Stimulated activated CD8-positive, alpha-beta memory T cell treated with anti-CD3 and anti-CD28 coated beads, Interleukin-15, amount 100 ng/mL, for 1 hour (primary cell): ENCODE measurements at places on chromosomes 7 and 10.

DNA sequence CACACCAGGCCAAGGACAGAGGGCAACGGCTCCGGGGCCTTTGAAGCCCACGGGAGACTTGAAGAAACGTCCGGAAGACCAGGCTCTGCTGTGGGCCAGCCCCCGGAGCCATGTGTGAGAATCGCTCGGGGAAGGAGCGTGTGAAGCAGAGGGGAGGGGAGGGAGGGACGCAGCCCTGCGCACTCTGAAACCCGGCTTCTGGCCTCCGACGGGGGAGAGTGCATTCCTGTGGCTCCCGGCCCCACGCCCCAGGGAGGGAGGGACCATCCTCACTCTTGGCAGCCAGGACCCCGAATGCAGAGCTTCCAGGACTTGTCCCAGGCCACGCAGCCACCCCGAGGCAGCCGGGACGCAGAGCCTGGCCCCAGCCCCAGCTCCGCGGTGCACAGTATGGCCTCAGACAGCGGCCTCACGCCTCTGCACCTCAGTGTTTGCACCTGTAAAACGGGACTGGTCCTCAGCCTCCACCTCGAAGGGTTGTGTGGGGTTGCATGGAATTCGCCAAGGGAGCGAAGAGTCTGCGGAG lies 67.4 kb downstream of the PDGFA start:
- DNase-seq, result no peak

DNA sequence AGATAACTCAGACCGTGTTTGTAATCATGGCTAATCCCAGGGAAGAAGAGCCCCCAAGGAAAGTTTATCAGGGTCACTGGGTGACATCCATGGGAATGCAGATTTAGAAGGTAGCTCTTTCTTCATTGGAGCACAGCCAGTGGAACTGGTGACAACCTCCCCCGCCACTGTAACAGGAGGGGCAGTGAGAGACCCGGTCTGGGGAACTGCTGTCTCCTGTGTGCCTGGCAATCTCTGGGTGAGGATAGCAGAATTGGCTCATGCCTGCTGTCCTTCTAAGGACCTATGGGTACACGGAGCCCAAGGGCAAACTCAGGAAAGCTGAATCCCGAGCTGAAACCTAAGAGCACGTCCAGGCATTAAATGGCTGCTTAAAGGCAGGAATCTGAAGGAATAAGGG lies 341.6 kb downstream of the ABCA13 start:
- no peak for DNase-seq

DNA sequence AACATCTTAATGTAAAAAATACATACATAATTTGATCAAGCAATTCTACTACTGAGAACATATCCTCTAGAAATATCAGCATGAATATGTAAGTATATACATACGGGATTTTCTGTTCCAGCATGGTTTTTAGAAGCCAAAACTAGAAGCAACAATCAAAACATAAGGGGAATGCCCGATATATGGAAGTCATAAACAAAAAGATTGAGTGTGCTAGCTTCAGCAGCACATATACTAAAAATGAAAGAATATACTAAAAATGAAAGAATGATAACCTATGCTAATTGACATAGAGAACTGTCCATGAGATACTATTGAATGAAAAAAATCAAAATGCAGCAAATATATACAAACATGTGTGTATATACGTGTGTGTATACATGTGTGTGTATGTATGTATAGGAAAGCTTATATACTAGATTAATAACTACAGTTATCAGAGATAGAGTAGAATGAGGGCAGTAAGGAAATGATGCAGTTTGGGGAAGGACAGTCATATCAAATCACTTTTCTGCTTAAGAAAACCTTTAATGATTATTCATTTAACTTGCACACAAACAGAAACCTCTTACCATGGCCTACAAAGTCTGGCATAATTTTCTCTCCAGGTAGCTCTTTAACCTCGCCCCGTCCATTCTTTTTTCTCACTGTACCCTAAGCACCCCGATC lies 72.9 kb downstream of the NPY start:
- DNase-seq, result no peak

GRCh38 chr7:68562323-68562899 lies 1035.9 kb upstream of the AUTS2 start:
- DNase-seq, result no peak

DNA sequence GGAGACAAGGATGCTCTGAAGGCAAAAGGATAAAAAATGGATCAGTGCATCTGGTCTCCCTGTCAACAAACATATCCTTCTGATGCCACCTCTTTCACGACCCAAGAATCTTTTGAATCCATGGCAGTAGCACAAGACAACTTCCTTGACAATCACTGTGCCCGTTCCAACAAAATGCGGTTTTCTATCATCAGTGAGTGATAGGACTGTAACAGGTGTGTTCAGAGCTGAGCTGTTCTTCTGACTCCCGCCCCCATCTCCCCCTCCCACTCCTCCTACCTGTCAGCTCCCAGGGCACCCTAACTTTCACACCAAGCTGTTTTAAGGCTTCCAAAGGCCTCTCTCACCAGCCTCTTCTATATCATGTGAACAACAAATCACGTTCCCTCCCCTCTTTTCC lies 74.8 kb downstream of the PARD3 start:
- no peak for DNase-seq

DNA sequence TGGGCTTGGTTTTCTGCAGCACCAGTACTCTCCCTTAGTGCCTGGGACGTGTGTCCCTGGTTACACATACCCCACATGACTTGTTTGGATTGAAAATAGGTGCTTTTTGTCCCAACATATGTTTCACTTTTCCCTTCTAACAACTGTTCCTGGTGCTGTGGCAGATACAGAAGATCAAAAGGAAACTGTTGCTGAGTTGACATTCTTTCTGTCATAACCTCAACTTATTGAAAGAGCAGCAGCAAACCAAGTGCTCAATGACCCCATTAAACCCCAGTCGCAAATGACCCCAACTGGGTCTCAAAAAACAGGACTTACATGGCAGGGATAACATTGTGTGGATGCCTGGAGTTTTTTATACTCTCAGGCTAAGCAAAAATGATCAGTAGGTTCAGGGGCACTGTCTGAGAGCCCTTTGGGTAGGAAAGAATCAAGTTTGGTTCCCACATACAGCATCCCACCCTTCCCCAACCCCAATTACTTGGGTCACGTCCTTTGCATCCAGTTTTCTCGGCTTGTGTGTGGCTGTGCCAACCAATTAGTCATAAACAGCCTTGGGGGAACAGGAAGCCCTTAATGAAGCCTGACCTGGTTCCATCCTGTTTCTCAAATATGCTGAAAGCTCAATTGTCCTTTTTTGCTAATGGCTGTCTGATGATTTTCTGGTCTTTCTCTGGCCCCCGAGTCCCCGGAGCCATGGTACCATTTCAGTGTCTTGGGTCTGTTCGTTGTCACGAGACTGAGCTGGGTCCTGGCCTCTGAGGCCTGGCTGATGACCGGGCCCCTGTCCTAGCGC lies 4.9 kb downstream of the HKDC1 start:
- DNase-seq, result no peak

- DNase-seq, result no peak
These were observed 5.0 kb upstream of the TNS3 start for GRCh38 chr7:47586925-47587324.

DNA sequence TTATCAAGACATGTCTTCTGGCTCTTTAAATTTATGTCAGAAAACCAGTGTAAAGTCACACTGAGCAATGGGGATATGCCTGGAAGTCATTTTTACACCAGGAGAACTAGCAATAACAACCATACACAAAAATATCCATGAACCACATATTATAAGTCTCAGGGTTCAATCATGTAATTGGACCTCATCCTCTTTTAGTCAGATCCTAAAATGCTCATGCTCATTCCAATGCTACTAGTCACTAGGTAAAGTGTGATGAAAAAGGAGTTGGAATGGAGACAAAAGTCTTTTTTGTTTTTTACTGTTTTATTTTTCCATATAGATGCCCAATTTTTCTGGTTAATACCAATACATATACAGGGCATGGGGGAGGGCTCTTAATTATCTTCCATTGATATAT lies 306.1 kb downstream of the DGKB start:
- no peak for DNase-seq

DNA sequence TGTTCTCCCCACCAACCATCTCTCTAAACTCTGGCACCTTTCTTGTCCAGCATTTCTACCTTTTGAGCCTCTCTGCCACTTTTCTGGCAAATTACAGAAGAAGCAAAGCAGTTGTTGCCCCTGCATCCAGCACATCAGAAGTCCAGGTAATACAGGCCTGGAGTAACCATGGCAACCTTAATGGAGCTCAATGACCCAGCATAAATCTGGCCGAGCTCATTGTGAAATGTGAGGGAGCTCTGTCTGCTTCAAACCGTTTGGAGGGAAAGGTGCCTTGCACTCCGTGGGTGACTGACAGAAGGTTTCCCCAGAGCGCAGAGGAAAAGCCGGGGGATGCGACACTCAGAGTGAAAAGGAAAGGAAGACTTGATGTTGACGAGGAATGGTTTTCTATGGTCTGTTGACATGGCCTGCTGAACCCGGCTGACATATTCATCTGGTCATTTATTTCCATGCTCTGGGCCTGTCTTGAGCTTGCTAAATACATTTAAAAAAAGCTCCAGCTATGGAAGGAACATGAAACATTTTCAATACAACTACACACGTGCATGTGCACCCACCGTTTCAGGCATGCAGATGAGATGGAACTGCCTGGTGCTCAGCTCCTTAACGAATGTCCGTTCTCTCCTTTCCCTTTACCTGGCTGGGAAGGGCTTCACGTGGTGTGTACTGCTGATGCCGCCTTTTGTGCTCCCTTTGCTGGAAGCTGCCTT lies 74.9 kb downstream of the ADRA2A start:
- no peak for DNase-seq

GRCh38 chr7:70325509-70326101 lies 727.3 kb downstream of the AUTS2 start:
- no peak for DNase-seq

DNA sequence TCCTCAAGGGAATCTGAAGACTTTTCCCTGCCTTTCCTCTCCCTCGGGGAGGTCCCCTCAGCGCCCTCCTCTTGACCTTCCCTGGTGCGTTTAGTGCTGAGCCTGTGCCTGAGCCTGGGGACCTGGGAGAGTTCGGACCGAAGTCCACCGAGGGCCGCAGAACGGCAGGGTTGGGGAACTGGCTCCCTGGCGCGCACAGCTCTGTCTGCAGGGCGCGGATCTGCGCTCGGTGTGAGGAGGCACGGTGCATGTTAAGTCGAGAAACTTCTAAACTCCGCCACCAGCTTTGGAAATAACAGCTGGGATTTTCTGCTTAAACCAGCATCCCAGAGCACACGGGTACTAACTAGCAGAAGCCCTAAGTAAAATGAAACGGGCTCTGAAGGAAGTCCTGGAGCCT lies 44.2 kb upstream of the SLC29A4 start:
- no peak for DNase-seq

- DNase-seq, result no peak
These were observed 104.5 kb downstream of the GRID1 start for GRCh38 chr10:86261941-86262687.

- DNase-seq, result no peak
These were observed 83.9 kb upstream of the RET start for GRCh38 chr10:42992957-42993390.

GRCh38 chr10:126684171-126684745 lies 13.8 kb upstream of the C10orf90 start:
- no peak for DNase-seq

GRCh38 chr7:73437621-73438416 lies 4.2 kb downstream of the FZD9 start:
- no peak for DNase-seq

DNA sequence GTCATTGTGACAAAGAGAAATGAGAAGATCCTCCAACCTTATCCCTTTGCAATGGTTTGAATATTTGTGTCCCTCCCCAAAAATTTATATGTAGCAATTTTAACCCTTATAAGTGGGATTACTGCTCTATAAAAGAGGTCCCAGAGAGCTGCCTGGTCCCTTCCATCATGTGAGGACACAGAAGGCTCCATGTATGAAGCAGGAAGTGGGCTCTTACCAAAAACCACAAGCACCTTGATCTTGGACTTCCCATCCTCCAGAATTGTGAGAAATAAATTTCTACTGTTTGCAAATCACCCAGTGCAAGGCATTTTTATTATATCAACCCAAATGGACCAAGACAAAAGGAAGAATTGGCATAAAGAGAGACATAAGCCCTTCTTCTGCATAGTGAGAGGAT lies 95.7 kb downstream of the KCNMA1 start:
- no peak for DNase-seq

DNA sequence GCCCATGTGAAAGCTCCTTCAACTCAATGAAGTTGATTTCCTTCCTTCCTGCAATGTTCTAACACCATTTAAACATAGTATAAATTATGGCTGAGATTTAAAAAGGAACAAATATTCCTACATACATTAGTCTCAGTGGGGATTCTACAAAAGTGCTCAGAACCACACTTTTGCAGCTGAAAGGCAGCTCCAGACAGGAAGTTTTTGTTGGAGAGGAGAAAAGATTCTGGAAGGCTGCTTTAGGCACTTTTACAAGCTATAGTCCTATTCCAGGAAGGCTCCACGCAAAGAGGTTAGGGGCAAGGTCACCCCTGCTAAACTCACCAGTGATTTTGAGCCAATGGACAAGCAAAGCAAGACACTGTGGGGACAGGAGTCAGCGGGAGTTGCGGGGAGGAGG lies 179.2 kb upstream of the CDCA7L start:
- no peak for DNase-seq

- DNase-seq, result no peak
These were observed 151.3 kb upstream of the FZD1 start for GRCh38 chr7:91112902-91113341.

- no peak for DNase-seq
These were observed 194.8 kb downstream of the CFTR start for GRCh38 chr7:117674617-117675016.

- DNase-seq, result no peak
These were observed 38.6 kb upstream of the TRIM8 start for GRCh38 chr10:102605712-102606111.

DNA sequence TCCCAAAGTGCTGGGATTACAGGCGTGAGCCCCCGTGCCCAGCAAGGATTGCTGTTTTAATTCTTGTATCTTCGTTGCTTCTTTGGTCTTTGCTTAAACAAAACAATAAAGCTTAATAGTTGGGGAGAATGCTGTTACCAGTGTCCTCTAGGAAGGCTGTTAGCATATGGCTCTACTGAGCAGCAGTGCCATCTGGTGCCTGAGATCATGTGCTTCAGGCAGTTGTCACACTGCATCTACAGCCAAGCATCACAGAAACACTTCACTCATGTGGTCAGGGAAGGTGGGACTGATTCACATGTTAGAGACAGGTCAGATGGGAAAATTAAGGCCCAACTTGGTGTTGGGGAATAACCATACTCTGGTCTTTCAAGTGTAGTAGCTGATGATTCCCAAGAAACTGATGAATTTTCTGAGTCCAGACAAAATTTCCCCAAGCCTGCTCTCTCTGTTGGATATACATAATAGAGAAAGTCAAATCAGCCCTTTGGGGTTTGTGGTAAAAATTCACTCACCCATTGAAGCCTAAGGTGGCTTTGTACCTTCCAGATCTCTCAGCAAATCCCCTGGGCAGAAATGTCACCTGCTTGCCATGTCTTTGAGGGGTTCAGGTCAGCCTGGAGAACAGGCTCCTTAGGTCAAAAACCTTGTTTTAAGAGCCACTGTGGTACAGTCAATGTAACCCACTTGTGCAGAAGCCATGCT lies 28.4 kb downstream of the UBE2D4 start:
- no peak for DNase-seq

- DNase-seq, result no peak
These were observed 89.5 kb downstream of the FAM53B start for GRCh38 chr10:124654686-124655085.
